ENCODE measurements at places on chromosomes 1 and 21.
A peak's percentile ranks its signal among the peaks of the same experiment; 100 is the strongest.

- DNase-seq, result no peak
These were observed 554 bp downstream of the EVA1C start for GRCh38 chr21:32413015-32413504.

DNA sequence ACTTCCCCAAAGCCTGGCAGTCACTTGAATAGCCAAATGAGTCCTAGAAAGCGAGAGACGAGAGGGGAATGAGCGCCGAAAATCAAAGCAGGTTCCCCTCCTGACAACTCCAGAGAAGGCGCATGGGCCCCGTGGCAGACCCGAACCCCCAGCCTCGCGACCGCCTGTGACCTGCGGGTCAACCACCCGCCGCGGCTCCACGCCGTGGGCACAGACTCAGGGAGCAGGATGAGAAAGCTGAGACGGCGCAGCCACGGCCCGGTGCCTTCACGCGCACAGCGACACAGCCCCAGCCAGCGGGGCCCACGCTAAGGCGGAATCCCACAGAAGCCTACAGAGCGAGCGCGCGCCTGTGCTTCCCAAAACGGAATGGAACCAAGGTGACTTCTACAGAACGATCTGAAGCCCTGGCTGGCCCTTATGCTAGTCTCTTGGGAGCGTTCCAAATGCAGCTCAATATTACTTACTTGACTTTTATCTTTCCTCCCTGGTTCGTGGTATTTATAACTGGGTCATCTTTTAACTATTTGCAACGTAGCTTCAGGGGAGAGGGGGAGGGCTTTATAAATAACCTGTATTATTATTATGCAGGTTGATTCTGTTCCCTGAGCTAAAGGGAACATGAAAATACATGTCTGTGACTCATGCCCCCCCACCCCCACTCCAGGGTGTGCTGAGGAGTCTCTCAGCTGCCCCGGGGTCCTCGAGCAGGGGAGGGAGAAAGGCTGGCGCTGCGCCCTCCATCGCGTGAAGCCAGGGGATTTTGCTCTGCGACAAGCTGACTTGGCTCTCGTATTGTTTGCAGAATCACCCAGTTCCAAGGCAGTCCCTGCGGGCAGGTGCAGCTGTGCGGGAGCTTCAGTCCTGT, 1.7 kb downstream of the TSPEAR start:
- DNase-seq, result peak; percentile 8

DNA sequence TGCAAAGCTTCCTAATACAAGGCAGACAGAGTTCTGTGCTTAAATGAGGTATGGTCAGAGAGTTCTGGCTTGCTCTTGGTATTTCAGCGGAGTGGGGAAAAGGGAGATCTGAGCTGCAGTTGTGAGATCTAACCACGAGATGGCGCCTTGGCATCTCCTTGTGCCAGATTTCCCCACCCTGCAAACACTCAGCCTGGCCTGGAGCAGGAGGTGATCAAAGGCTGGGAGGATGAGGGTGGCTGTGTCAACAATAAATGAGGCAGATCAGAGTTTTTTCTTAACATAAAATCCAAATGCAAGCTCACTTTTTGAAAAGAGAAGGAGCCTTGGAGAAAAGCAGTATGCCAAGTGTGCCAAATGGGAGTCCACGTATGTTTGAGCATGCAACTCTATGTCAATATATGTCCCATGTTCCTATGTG, 4.1 kb upstream of the TFAP2E start:
- peak; percentile 64 for DNase-seq

DNA sequence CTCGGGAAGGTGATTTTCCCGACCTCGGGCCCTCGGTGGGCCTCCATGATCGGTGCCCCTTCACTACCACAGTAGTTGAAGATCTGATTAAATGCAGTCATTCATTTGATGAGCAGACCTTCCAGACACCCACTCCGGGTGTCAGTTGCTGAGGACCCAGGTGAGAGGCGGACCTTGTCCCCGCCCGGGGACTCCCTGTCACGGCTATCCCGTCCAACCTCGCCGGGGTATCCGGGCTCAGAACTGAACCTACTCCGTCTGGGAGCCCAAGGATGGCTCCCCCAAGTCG, 22.6 kb downstream of the RNU1-3 start:
- DNase-seq, result no peak

GRCh38 chr1:115118611-115119010, 29.3 kb upstream of the TSPAN2 start:
- no peak for DNase-seq

DNA sequence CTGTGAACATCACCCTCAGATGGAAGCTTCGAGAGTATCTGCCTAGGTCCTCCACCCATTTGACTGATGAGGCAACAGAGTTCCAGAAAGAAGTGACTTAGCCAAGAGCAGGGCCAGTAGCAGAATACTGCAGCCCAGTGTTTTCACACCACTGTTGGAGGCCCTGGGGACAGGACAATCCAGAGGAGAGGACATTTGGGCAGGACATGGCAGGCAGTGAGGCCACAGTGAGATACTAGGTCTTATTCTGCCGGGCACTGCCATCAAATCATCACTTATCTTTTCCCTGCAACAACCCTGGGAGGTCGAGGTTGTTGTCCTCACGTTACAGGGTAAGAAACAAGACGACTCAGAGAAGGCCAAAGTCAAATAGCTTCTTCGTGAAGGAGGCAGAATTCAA, 5.5 kb upstream of the FOXO6 start:
- DNase-seq, result no peak

GRCh38 chr1:56526571-56527174, 52.7 kb downstream of the PLPP3 start:
- DNase-seq, result no peak

DNA sequence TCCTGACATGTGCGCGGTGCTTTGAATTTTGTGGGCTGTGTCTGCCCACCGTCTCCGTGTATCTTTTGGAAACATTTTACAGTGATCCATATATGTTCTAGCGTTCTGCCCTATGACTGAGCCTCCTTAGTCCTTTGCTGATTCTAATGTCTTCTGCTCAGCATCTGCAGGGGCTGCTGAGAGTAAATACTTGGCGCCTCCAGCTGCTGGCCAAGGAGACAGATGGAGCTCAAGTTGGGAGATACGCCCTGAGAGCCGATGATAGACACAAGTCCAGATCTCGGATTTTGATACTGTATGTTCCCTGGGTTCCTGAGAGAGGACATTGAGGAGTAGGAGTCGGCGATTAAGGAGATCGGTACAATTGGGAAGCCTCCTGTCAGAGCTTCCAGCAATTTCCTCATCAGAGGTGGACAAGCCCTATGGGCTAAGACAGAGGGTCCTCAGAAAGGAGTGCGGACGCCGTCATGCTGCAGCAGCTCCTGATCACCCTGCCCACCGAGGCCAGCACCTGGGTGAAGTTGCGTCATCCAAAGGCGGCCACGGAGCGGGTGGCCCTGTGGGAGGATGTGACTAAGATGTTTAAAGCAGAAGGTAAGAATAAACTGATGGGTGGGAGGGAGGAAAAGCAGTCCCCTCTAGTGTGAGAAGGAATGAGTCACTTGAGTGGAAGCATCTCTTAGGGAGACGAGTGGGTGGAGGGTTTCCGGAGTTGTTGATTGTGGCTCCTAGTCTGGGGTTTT, 390 bp downstream of the ZFP69B start:
- DNase-seq, result peak; percentile 91

DNA sequence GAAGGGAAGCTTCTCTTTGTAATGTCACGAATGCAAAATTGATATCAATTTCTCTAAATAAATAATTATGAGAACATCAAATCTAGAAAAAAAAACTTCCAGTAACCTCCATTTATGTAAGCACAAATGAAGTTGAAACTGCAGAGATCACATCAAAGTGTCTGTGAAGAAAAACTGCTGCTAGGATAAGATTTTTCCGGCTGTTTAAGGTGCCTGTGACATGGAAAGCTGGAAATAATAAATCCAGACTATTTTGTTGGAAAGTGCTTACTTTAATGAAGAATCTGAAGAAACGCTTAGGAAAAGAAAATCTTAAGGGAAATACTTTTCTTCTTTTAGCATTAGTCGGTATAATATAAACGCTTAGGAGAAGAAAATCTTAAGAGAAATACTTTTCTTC, 57.0 kb downstream of the CHRM3 start:
- DNase-seq, result no peak

GRCh38 chr1:226708967-226709396, 30.1 kb downstream of the ITPKB start:
- no peak for DNase-seq

DNA sequence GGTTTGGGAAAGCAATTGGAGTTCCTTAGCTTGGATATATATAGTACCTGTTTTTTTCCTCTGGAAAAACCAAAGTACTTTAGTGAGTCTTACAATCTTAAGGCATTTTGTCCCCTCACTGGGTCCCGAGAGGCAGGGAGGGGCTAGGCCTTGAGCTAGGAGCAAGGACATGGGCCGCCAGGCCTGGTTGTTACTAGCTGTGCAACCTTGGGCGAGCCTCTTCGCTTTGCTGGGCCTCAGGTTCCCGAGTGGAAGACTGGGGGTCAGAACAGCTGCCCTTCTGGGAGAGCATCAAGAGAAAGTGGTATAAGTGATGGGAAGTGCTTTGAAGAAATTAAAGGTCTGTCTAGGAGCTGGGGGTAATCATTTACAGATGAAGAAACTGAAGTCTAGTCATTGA, 553.2 kb downstream of the KIF26B start:
- DNase-seq, result no peak

DNA sequence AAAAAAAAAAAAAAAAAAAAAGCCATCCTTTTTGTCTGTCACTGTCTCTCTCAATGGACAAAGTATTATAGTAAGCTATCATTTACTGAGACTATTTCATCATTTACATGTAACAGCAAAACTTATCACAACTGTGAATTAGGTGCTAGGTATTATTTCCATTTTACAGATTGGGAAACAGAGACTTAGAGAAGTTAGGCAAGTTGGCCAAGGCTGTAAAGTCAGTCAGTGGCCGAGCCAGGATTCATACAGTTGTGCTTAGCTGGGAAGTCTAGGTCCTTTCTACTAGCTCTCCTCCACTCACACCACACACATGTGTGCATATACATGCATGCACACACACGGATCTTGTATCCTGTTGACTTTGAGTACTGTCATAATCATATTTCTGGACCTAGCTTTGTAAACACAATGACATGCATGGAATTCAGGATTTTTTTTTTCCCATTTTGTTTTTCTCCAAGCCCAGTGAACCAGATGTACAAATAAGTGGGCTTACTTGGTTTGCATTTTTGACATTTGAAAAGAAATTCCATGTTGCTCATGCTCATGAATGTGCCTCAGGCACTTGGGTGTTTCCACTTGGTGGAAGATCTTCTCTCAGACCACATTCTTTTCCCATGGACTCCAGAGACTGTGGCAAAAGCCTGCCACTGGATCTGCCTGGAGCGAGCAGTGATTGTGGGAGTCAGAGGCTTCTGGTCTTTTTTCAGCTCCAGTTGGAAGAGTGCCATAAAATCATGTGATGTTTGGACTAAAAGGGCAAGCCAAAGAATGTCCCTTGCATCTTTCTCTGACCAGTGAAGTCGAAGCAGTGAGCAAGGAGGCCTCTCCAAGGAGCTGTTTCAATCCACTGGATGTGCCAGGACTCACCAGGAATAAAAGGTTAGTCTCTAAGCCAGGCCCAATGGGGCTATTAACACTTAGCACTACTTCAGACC, 61.7 kb upstream of the DNAJC6 start:
- DNase-seq, result no peak

DNA sequence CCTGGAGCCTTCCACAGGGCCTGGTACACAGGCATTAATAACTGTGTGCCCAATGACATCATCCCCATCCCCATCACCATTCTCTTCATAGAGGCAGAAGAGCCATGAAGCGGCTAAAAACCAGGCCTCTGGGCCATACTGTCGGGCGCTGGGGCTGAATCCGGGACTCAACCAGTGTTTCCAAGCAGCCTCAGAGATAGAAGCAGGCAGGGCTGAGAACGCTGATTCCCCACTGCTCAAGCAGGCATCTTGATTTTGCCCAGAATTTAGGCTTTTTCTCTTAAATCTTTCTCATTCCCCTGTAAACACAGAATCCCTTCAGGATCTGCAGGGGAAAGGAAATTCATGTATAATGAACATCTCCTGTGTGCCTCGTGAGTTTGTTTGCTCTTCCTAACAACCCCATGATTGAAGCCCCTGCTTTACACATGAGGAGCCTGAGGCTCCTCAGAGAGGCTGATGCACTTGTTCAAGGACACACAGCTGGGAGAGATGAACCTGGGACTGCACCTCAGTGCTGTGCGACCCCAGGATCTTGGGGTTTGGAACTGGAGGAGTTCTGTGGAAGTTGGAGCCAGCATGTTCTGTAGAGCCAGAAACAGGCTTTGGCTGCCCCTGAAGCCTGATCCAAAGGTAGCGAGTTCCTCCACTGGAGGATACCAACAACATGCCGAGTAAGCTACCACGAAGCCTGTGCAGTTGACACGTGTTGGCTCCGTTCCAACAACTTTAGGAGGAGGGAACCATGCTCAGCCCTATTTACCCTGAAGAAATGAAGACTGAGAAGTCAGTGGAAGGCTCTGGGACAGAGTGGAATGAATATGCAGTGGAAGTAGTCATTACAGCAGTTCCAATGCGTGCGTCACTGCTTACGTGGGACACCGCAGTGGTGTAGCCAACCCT, 55.5 kb downstream of the EDN2 start:
- DNase-seq, result no peak

GRCh38 chr1:70043804-70044203, 161.6 kb downstream of the LRRC40 start:
- no peak for DNase-seq

DNA sequence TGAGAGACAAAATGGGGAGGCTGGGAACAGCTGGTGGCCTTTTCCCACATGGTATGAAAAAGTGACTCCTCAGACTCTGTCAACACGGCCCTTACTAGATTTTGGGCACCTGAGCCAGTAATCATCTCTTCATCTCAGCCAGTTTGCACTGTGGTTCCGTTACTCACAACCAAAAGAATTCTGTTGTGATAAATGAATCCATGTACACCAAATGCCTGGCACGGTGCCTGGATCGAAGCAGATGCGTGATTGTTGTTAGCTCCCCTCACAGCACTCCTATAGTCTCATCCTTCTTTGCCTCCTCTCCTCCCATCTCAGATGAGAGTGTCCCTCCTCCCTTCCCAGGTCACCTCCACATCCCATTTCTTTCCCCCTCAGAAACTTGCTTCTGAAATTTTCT, 57.9 kb upstream of the GJB5 start:
- no peak for DNase-seq

GRCh38 chr1:185208626-185209180, 51.7 kb downstream of the SWT1 start:
- no peak for DNase-seq

GRCh38 chr1:101995984-101996745, 561 bp downstream of the OLFM3 start:
- no peak for DNase-seq

GRCh38 chr1:18875107-18875795, 15.8 kb upstream of the TAS1R2 start:
- DNase-seq, result peak; percentile 61

Data from stimulated activated naive CD8-positive, alpha-beta T cell treated with anti-CD3 and anti-CD28 coated beads, Interleukin-15, amount 100 ng/mL, for 72 hours (primary cell).